ENCODE measurements at places on chromosomes 7 and 10. TPM values are rescaled to one million over a fixed set of nuclear protein-coding genes. Genes with fewer than 3 reads are reported as not detected.
A peak's percentile ranks its signal among the peaks of the same experiment; 100 is the strongest.

LBX1 gene
- 0.16 TPM for polyA plus RNA-seq

PCLO gene
- 5.8 TPM for polyA plus RNA-seq

ARMC3 gene
- polyA plus RNA-seq: 7.7 TPM

ELMO1 gene
- 46.0 TPM for polyA plus RNA-seq

FOXI2 gene
- not detected for polyA plus RNA-seq

DPP6 gene
- polyA plus RNA-seq: 0.42 TPM

EGR2 gene
- polyA plus RNA-seq: 0.85 TPM

FKBP6 gene
- 0.18 TPM for polyA plus RNA-seq

CYP3A5 gene
- 25.8 TPM for polyA plus RNA-seq

DNA sequence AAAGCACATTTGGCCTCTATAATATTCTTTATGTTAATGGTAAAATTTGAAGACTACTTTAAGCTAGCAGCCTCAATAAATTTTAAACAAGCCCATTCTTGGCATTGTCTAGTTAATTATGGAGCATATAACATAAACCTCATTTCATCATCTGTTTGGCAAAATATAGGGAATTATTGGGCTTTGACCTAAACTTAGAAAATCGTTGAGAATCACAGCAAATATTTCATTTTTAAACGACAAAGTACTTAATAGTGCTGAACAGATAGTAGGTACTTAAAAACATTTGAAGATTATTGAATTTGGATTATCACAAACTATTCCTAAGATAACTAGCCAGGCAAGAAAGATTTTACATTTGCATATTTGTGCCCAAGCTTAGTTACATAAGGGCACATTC lies 73.4 kb downstream of the AGMO start:
- no peak for DNase-seq

DNA sequence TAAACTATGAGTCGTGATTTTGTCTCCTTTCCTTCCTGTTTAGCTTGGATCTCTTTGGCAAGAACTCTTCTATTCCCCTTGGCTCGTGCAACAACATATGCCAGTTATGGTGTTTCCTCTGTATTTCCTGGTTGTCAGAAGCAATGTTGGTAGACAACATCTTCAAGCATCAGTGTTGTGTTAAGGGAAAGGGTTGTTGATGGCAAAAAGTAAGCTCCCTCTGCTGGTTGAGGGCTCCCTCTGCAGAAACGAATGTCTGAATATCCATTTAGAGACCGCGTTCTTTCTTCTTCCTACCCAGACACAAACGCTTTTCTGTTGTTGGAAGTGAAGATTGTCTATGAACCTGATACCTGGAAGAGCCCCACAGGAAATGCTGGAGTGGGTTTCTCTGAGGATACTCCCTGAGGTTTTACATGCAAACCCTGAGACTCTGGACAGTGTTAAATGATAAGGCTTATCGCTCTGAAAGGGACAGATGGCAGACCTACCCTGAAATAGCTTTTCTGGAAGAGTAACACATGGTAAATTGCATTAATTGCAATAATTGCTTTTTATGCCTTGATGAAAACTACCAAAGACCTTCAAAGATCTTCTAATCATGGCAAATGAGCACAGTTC lies 23.5 kb upstream of the C1QL3 start:
- DNase-seq: no peak

DNA sequence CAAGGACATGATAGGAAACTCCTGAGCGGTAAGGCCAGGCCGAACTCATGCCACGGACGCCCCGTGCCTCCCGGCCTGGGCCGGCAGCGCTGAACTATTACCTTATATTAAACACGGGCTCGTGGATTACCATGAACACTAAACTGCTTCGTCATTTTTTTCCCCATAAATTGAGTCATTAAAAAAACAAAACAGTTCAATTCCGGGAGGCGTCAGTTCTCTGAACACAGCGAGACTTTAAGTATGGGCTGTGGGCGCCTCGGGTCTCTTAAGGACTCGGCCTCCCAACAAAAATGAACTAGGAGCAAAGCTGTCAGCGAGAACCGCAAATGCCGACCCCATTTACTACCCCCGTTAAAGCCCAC lies 519 bp downstream of the PITRM1 start:
- DNase-seq: no peak

DNA sequence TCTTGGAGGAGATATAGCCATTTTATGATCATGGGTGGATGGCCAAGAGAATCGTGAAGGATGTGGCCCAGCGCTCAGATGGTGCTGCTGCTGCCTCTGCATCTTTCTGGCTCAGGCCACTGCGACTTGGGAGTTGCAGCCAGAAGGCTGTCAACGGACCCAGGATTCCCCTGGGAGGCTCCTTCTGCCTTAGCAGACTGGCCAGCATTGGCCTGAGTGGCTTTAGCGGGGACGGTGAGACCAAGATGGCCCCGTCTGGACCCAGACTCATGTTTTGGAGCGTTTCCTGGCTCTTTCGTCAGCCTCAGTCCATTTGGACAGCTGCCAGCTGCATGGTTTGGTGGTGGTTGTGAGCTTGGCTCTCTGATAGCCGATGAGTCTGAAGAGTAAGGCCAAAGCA lies 97.2 kb downstream of the GALNT17 start:
- DNase-seq: no peak

DNA sequence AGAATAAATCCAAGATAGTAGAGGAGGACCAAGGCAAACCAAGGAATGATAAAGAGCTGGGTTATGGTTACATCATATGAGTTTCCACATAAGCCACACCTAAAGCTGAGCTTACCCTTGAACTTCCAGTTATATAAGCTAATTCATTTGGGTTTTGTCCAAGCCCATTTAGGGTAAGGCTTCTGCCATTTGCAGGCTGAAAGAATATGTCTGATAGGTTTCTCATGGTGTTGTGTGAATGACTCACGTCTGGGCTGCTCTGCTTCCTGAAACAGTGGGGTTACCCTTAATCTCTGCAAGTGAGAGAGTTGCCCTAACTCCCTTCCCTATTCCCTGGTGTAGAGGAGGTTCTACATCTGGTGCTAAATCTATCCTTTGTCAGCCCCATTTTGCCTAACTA lies 60.8 kb downstream of the PTTG1IP2 start:
- DNase-seq: no peak

- peak; percentile 66 for DNase-seq
Observed at GRCh38 chr7:26686448-26686981, 177.9 kb downstream of the SKAP2 start.

DNA sequence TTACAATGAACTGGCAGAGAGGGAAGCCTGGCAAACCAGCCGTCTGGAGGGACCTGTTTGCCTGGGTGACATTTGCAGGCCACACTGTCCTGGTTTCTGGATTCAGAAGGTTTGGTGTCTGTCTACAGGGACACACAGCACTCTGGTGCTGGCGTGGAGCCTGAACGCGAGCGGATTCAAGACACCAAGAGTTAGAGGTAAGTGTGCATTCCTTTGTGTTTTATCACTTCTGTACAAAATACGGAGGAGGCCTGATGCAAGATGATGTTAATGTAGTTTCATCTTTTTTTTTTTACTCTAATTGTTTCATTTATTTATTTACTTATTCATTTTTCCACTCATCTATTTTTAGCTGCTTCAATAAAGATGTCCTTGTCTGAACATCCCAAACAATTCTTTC lies 485.3 kb upstream of the ADARB2 start:
- no peak for DNase-seq

DNA sequence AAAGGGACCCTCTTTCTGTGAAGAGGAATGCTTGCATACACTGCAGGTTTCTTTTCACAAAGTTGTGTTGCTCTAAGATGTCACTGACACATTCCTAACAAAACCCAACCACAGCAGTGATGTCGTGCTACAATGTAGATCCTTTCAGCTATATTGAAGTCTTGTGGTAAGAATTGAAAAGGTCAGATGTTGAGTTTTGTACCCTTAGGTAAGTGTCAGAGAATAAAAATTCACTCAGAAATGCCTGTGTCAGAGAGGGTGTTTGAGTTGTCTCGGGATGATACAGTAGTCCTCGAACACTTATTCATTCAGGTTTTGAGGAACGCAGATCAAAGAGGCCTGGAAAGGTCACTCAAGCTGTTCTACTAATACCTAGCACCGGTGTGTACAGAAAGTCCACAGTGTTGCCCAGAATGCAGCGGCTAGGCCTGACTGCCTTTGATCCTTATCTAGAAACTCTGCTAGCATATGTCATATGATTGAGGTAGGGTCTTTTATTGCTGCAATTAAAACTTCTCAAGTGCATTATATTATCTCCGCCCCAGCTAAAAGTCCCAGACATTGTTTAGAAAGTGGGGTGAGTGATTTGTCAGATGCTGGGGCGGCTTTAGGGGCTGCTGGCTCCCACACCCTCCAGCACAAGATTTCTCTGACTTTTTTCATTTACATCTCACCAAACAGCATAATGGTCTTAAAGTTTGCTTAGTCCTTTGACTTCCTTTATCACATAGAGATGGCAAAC lies 26.0 kb downstream of the RNF32 start:
- no peak for DNase-seq

GRCh38 chr7:104973909-104974415 lies 40.0 kb upstream of the KMT2E start:
- DNase-seq: no peak

DNA sequence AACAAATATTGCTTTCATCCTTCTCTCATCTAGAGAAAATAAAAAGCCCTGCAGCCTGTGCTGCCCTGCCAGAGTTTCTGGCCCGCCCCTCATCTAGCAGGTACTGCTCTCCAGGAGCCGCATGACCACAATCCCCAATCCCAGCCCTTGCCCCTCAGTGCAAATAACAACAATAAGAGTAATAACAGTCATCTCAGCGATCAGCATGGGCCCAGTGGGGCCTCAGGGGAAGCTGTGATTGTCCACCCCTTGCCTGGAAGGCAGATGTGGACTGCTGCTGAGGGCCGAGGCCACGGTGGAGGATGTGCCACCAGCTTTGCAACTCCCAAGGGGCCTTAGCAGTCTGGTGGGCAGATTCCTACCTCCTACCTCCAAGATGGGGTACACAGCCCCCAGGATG lies 106.1 kb downstream of the CDH23 start:
- DNase-seq: no peak

Data from right lung (tissue), 10 donors.